ENCODE measurements at places on chromosomes 3 and 15.

DNA sequence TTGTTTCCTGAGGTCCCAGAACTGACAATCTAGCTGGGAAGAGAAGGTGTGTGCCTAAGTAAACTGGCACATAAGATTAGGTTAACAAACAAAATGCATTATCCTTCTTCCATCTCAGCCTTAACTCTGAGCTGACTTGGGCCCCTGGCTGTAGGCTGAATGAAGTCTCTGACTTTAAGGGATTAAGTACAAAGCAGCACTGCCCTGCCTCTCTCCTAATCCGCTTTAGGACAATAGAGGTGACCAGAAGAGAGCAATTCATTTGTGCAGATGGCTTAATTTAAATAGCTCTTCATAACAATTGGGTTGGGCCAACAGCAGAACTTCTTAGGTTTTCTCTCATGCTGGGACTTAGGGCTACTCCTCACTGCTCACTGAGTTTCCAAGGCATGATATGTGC is 181.6 kb upstream of the SOX14 start:
- no peak for DNase-seq

GRCh38 chr3:113183748-113184661 is 27.4 kb upstream of the BOC start:
- DNase-seq = no peak

DNA sequence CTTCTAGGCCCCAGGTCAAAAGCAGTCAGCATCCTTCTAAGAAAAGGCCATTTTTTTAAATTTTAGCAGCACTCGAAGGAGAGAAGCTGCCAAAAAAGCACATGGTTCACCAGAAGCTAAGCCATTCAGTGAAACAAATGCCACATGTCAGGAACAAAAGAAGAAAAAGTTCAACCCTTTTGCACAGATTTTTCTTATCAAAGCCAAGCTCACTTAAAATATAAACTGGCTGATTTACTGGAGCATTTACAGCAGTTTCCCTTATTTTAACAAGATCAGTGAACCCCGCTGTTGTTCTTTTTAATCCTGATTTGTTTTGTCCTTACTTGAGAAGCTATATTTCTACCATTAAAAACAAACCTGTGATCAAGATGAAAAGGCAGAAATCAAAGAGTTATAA is 46.5 kb upstream of the SYNPR start:
- no peak for DNase-seq

GRCh38 chr3:155325263-155325835 is 31.9 kb upstream of the STRIT1 start:
- no peak for DNase-seq

DNA sequence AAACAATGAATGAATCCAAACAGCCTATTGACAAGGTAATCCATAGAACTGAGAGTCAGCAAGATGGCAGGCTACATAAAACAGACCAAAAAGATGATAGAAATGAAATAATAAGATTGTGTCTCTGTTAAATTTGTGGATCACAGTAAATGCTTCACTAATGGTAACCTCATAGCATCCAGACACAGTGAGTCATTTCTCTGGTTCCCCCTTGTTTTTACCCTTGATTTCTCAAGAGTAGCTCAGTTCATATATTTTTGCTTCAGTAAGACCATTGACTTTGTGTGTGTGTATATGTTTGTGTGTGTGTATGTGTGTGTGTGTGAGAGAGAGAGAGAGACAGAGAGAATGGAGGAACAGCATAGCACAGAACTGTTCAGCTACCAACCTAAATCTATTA is 546.9 kb downstream of the RBMS3 start:
- DNase-seq = no peak

GRCh38 chr15:62046078-62046743 is 14.0 kb downstream of the VPS13C start:
- DNase-seq = no peak

GRCh38 chr15:45102226-45102625 is 11.7 kb downstream of the DUOX2 start:
- DNase-seq = no peak

DNA sequence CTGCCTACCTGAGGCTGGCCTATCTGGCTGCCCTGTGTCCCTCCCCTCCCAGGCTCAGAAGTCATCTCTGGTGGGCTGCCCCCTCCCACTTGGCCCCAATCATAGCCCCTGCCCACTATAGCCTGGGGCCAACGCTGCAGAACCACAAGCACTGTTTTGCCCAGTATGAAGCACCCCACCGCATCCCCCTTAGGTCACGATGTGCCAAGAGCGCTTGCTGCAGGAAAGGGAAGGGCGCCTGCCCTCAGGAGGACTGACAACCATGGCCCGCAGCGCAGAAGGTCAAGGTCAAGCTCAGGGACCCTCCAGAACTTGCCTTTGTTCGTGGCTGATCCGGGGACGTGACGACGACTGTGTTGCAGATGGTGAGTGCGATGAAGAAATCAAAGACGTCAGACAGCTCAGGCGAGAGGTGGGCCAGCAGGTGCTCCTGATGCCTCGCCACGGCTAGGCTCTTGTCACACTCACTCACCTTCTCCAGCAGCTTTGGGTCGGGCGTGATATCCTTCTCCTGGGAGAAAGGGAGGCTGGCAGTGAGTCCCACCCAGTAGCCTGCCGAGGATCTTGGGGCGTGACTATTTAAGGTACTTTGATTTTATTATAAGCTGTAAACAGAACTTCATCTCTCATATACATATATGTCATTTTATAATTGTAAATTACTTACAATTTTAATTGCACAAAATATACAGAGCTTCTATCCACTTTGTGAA is 146.6 kb downstream of the ATP10A start:
- no peak for DNase-seq

- no peak for DNase-seq
Observed at GRCh38 chr15:36911322-36911944, 188.9 kb downstream of the MEIS2 start.

- no peak for DNase-seq
Observed at GRCh38 chr15:72375501-72375845, 341 bp downstream of the HEXA start.

GRCh38 chr3:128714887-128715491 is 11.0 kb upstream of the RAB7A start:
- DNase-seq = peak; percentile 28

GRCh38 chr3:197151580-197151979 is 122.0 kb upstream of the MELTF start:
- DNase-seq = no peak

- DNase-seq = no peak
Observed at GRCh38 chr3:141275973-141276372, 44.3 kb downstream of the PXYLP1 start.

- no peak for DNase-seq
Observed at GRCh38 chr3:71149959-71150954, 433.3 kb downstream of the FOXP1 start.

- DNase-seq = no peak
Observed at GRCh38 chr3:195441476-195441991, 1.3 kb downstream of the ACAP2 start.

GRCh38 chr3:12138044-12138443 is 20.7 kb downstream of the TIMP4 start:
- peak; percentile 25 for DNase-seq

DNA sequence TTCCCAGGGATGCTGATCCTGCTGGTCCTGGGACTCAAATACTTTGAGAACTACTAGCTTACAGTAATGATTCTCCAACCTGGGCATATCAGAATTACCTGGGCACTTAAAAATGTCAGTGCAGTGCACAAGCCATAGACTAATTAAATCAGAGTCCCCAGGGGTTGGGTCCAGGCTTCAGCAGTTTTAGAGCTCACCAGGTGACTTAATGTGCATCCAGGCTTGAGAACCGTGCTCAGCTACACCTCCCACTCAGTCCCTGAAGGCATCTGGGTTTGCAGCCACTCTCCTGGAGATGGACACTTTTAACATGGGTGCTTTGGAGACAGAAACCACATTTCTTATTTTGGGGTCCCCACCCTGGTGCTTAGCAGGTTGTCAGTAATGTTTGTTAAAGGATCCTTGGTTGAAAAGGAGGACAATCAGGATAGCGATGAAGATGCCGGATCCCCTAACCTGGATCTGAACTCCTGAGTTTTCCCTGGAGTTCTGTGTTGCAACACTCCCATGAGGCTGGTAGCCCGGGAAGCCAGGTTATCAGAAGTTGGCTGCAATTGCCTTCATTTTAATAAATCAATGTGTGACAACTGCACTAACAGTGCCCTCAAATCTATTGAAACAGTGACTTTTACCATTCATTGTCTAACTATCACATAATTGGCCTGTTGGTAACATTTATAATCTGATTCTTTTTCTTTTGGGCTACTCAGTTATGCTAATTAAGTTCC is 48.1 kb downstream of the BFSP2 start:
- no peak for DNase-seq

- no peak for DNase-seq
Observed at GRCh38 chr3:127192576-127193232, at the start of gene PRR23E. Gene PRR23E, plus strand, starts transcription at chr3:127193131. Its CDS starts 3,555 bp downstream, at chr3:127196686.

DNA sequence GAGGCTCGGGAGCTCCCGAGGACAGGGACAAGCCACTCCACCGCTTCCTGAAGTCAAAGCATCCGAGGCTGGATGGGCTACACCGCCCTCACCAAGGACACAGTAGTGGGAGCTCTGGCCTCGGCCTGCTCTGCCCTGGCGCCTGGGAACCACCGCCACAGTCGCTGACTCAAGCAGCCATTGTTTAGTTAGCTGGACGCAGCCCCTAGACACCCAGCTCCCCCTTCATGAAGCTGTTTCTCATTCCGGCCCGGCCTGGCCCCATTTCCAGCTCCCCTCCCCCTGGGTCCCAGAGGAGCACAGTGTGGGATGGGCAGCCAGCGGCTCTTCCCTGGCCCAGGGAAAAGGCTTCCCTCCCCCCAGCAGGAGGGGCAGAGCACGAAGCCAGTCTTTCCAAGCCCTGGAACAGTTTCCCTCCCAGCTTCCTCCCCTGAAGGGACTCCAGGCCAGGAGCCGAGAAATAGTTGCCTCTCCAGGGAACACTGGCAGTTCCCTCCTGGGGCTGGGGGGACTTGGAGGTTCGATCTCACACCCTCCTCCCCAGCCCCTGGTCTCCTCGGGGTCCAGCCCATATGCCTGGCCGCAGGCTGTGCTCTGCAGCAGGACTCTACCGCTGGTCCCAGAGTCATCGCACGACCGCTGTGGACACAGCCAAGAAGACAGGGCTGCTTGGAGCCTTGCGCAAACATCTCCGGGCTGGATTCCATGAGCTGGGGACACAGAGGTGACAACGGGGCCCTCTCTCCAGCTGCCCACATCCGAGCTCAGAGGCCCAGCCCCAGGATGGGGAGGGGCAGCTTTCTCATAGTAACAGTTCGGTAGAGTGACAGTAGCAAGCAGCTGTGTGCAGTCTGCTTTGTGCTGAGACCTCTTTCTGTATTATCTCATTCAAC is 10.0 kb downstream of the PLXND1 start:
- DNase-seq = no peak

DNA sequence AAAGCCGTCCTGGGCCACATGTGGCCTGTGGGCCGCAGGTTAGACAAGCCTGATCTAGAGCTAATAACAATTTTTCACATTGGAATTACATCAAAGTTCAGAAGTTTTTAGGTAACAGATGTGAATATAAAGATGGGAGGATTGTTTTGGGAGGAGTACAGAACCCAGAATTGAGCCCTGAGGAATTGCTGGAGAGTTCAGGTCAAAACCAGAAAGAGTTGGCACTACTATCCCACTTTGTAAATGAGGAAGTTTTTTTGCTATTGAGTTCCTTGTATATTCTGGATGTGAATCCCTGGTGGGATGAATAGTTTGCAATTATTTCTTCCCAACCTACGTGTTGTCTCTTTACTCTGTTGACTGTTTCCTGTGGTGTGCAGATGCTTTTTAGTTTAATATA is 109.5 kb upstream of the LIPC start:
- no peak for DNase-seq

DNA sequence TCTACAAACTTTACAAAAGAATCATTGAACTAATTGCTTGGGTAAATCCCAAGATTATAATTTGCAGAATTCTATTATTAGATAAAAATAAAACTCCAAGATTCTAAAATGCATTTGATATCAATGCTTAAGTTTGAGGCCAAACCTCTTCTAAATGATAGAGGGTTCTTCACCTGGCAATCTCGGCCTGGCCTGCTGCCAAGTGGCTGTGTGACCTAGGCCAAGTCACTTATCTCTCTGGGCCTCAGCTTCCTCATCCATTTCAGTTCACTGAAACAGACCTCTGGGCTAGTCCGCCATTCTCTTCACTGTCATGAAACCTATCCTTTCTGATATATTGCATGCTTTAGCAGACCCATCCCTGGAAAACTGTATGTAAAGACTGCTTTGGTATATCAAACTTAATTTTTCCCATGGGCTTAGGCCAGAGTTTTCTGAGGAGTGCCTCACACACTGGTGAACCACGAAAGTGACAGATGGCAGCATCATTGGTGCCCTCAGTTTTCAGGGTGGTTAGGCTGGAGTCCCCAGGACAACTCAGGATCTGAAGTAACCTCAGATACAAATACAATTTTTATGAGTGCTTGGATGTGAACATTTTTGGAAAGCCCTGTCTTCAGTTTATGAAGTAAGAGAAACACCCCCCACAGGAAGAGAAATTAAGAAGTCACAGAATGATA is 21.8 kb downstream of the NUDT16 start:
- DNase-seq = no peak

DNA sequence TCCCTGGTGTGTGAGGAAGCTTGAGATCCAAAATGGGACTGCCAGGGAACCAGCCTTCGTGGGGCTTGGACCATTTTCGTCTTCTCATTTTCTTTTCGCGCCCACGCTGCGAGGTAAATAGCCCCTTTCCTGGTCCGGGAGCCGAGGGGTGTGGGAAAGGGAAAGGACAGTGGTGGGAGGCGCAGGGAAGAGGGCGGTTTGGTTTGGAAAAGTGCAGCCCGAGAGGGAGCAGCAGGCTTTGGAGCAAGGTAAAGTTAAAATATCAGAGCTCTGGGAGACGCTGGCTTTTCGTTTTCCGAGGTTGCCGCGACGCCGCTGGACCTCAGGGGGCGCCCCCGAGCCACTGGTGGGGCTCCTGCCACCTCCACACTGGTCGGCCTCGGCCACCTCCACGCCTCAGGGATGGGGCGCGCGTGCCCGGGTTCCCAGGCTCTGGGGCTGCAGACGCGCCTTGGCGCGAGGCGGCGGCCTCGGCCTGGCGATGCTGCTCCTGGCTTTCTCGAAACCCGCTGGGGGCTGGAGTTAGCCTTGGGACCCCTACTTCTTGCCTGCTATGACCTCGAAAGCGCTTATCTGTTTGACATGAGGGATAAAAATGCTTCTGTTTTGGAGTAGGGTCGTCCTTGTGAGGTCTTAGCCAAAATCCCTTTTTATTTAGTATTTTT is 3.2 kb downstream of the PTPRG start:
- peak; percentile 14 for DNase-seq

DNA sequence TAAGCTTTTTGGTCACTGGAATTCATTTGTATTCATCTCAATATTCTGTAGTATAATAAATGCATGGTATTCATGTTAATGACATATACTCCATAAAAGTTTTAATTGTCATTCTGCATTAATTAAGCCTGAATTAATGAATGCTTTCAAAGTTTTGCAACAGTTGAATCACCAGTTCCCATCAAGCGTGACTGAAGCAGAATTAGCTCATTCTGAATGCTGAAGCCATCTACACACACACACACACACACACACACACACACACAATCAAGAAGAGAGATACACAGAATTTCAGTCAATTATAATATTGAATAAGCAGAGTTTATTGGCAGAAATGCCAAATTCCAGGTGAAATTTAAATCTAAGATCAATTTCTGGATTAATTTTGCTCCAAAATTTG is 252.1 kb upstream of the KCNMB2 start:
- DNase-seq = no peak
